ENCODE measurements at places on chromosomes 1 and 21.

DNA sequence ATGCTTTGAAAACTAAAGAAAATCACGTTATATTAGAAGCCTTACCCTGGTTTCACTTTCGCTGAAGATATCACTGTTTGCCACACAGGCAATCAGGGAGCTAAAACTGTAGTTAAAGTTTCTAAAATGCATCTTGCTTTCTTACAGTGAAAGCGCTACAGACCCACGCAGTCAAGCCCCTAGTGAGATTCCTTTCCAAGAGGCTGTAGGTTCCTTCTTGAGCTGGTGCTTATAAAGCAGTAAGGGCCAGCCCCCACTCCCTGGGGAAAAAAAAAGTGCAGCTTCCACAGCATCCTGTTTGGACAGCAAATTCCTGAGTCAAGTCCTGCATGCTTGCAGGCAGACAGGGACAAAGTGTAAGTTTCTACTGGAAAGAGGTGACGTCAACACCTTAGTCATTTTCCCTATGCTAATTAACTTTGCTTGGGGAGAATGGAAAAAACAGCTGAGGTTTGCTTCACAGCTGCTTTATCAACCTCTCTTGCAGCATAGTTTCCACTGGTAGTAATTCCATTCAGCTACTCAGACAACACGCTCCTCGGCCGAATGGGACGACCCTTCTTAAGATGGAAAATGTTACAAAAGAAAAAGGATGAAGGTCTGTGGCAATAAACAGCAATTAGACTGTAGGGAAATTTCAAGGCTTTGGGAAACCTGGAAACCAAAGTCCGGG, 14.7 kb upstream of the KCNE1 start:
- DNase-seq: no peak

GRCh38 chr1:63971557-63971956, 197.7 kb downstream of the ROR1 start:
- no peak for DNase-seq

- no peak for DNase-seq
Observed at GRCh38 chr1:214843281-214843680, 239.3 kb upstream of the KCNK2 start.

GRCh38 chr1:214546886-214547641, 4.3 kb downstream of the PTPN14 start:
- no peak for DNase-seq

GRCh38 chr1:151585622-151586021, 26.2 kb upstream of the SNX27 start:
- DNase-seq: no peak

GRCh38 chr1:205326812-205327466, 5.4 kb upstream of the NUAK2 start:
- DNase-seq: no peak

DNA sequence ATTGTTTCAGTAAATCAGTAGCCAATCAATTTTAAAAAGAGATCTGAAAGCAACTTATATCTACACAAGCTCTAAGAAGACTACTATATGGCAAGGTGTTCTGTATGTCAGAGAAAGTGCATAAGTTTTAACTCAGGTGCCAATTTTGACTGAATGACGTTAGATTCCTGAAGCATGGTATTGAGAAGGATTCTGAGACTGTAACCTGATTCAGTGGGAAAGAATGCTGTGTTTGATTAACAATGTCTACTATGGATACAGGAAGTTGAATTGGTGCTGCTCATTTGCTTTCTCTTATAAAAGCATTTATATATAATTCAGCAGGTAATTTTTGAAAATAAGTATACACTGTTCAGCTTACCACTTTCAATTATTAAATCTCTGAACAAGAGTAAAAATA, 156.3 kb downstream of the PAPPA2 start:
- no peak for DNase-seq

DNA sequence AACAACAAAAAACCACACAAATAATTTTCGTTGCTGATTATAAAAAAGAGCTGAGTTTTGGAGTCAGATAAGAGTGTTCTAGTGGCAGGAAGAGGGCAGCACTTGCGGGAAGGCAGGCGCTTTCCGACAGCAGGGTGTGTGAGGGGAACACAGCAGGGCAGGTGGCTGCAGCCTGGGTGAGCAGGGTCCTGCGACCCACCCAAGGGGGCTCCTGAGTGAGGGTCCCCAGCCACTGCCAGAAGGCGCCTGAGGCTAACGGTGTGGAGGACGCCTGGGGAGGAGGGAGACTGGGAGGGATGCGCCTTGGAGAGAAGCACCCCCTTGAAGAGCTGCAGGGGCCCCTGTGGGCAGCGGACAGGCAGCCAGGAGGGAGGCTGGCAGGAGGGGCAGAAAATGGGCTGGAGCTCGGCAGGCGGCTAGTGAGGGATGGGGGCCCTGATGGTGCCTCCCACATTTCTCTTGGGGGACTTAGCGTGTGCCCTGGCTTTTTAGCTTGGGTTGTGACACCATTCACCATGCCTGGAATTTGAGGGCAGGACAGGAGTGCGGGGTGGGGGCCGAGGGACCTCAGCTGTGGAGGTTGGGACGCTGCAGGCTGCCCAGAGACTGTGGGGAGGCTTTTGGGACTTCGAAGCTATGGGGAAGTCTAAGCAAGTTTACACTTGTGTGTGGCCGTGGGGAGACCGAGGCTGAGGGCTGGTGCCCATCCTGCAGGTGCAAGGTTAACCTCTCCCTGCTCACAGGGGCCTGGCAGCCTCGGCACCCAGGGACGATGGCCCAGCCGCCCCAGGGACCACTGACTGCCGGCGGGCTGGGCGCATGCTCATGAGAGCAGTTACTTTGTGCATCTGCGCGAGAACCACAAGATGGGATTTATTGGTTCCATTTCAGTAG, 111.4 kb downstream of the SIK1 start:
- no peak for DNase-seq
